Central memory CD4-positive, alpha-beta T cell (primary cell): ENCODE measurements at places on chromosomes 12 and 14.

DNA sequence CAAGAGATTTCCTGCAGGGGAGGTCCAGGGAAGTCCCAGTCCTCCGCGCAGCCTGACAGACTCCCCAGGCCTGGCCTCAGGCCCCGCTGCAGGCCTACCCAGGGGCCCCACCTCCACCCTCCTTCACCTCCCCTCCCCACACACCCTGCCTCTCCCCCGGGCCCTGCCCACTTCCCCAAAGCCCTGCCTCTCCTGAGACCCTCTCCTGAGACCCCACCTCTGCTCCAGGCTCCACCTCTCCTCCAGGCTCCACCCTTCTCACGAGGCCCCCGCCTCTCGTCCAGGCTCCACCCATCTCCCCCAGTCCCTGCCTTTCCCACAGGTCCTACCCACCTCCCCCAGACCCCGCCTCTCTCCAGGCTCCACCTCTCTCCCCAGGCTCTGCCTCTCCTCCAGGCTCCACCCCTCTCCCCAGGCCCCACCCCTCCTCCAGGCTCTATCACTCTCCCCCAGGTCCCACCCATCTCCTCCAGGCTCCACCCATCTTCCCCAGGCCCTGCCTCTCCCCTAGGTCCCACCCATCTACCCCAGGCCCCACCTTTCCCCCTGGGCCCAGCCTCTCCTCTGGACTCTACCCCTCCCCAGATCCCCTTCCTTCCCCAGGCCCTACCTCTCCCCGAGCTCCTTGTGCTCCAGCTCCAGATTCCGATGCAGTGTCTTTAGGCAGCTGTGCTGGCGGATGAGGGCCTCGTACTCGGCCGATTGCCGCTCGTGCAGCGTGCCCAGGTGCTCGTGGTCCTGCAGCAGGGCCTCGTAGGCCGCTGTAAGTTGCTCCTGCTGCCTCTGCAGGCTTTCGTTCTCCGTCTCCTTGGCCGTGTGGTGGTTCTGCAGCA is 58.8 kb upstream of the GPR68 start:
- DNase-seq = no peak

- no peak for DNase-seq
Observed at GRCh38 chr12:70590549-70591226, 46.5 kb downstream of the PTPRB start.

DNA sequence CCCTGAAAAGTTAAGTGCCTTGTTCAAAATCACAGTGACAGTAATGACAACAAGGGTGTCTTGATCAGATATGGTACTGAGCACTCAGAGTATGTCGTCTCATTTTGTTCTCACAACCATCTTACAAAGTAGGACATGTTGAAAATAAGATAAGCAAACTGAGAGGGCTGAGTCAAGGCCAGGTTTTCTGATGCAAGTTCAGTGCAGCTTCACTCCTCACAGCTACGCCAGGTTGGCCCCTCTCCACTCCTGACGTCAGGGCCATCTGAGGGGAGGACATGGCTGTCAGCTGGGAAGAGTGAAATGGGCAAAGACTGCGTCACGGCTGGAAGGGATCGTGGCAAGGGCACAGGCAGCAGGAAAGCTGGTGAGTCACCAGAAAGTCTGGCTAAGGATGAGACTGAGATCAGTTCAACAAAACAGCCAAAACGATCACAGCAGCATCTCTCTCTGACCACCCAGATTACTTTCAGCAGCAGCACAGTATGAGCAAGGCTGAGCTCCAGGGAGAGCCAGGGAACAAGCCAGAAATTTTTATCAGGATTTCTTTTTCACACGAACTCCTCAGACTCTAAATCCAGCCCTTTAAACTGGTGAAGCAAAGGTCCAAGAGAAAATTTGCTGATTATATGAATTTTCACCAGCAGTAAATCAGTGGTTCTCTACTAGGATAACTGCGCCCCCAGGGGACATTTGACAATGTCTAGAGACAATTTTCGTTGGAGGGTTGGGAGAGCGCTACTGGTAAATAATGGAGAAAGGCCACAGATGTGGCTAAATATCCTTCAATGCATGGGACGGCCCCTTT is 297.9 kb upstream of the AMIGO2 start:
- no peak for DNase-seq

DNA sequence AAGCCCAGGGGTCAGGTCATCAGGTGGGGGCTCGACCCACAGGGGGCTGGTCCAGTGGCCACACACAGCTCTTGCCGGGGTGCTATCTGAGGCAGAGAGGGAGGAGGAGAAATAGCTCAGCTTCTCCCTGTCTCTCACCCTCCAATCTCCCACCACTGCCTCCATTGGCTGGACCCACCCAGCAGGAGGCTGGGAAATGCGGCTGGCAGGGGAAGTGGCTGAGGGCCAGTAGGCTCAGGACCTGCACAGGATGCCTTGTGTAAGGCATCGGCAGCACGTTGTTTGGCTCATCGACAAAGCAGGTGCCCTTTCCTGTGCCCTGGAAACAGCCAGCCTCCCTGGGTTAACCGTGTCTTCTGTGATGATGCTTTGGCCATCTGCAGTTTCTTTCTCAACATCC is 58.8 kb upstream of the SLC24A4 start:
- no peak for DNase-seq

DNA sequence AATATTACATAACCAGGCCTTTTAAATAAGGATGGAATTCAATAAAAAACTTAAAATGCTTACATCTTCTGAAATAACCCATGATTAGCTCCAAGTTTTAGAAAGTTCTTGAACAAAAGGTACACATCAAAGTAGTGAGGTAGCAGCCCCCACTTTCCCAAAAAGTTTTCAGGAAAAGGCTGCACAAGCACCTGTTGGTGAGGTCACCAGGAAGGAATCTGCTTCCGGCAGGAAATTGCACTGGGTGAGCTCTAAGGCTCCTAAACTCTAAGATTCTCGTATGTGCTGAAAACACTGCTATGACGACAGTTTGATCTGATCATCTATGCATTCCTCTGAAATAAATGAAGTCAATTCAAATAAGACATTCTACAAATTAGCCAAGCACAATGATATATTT is 34.3 kb upstream of the TTC7B start:
- no peak for DNase-seq

DNA sequence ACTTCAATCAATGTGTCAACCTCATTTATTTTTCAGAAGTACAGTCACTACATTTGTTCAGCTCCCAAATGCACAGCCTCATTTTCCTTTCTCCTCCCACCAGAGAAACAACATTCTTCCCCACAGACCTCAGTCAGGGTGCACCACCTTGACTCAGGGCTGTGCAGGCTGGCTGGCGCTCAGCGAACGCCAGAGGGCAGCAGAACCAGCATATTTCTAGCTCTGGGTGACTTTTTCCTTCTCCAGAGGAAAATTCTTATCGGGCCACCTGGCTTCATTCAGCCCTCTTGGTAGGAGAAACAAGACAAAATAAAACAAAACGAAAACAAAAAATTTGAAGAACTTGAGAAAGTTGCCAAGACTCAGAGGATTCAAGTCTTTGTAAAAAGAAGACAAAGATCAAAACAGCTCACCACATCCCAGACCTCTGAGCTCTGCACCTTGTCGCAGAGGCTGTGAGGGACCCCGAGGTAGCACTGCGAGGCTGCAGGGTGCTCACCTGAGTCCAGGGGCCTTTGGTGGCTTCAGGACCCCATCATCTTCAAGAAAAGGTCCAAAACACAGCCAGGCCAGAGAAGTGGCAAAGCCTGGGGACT is 33.7 kb downstream of the PAH start:
- no peak for DNase-seq
